ENCODE measurements at places on chromosomes 1 and 21. TPM values are rescaled to one million over a fixed set of nuclear protein-coding genes. Genes with fewer than 3 reads are reported as not detected.

GRCh38 chr1:221292652-221293051 is 413.4 kb downstream of the HLX start:
- DNase-seq = no peak

GRCh38 chr1:60916199-60916598 is 166.2 kb upstream of the NFIA start:
- no peak for DNase-seq

- DNase-seq = peak; percentile 47
Measured at GRCh38 chr1:10813799-10814198, 17.4 kb upstream of the CASZ1 start.

DNA sequence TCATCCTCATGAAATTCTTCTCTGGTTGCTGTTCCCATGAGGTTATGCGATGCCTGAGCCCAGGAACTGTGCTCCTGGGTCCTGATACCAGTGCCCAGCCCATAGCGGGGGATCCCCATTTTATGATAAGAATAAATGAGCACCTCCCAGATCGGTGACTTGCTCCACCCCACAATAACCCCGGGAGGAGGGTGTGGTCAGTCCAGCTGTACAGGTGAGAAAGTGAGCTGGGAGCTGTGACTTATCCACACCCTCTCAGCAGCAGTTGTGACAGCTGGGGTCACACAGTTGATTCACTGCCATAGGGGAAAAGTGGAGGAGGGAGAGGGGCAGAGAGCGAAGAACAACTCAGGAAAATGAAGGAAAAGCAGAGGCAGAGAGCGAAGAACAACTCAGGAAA is 33.4 kb downstream of the OR2G3 start:
- no peak for DNase-seq

DNA sequence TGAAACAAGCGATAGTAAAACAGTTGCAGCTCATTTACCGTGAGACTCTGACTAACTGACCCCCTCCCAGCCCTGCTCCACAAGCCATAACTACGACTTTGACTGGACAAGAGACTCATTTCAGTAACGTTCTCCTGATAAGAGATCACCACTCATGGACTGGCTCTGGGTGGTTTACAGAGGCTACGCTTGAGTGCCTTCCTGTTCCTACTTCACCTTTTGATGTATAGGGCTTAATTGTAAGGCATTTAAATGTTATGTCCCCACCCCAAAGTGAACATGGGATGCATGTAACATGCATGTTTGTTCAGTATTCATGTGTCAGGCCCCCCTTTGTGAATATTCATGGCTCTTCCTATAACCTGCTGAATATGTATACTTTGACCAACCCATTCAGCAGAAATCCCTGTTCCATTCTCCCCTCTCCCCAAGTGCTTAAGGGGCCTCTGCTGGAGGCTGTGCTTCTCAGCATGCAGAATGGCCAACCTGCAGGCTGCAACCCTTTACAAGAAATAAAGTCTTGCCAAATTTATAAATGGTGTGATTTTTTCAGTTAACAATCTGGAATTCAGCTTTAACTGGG is 50.7 kb upstream of the SPOCD1 start:
- peak; percentile 76 for DNase-seq

GRCh38 chr1:184684285-184685074 is 70.2 kb downstream of the EDEM3 start:
- DNase-seq = no peak

DNA sequence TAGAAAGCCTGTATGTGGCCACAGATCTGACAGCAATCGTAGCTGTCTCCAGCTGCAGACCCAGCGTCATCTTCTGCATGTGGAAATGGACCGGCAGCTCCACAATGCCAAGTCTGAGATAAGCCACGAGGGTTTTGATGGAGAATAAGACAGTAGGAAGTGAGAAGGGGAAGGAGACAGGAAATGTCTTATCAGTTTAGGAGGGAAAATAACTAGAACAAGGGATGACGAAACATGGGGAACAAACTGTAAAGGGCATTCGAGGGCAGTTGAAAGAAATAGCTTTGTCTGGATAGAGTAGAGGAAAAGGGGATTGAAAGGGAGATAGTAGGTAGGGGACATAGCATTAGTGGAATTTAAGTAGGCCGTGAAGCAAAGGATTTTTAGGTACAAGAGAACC is 74.0 kb upstream of the CTTNBP2NL start:
- no peak for DNase-seq

GRCh38 chr21:44640761-44641160 is 3.6 kb downstream of the KRTAP10-10 start:
- DNase-seq = no peak

- DNase-seq = no peak
Measured at GRCh38 chr21:23939369-23940065, 1667.8 kb downstream of the MRPL39 start.

GRCh38 chr21:38448671-38449385 is 49.4 kb downstream of the ERG start:
- no peak for DNase-seq

DNA sequence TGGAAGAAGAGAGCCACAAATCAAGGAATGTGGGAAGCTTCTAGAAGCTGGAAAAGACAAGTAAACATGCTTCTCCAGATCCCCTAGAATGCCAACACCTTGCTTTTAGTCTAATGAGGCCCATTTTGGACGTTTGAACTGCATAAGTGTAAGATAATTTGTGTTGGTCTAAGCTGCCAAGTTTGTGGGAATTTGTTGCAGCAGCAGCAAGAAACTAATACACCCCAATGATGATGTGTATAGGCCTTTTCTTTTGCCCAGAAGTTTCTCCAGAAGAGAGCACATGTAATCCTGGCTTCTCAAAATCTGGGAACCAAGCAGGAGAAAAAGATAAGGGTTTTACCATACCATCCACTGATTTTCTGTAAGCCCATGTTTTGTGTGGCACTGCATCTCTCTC is 96.1 kb upstream of the DPT start:
- no peak for DNase-seq

DNA sequence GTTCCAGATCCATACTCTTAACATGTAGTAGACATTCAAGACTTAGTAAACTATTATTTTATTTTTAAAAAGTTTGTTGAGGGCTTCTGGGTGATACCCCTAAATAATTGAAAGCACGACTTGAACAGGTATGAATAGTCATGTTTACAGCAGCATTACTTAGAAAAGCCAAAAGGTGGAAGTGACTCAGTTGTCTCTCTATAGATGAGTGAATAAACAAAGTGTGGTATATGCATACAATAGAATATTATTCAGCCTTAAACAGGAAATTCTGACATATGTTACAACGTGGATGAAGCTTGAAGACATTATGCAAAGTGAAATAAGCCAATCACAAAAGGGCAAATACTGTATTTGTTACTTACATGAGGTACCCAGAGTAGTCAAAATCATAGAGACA is 26.5 kb downstream of the TSNAX start:
- no peak for DNase-seq

- peak; percentile 33 for DNase-seq
Measured at GRCh38 chr1:226577401-226578180, 29.0 kb downstream of the STUM start.

DNA sequence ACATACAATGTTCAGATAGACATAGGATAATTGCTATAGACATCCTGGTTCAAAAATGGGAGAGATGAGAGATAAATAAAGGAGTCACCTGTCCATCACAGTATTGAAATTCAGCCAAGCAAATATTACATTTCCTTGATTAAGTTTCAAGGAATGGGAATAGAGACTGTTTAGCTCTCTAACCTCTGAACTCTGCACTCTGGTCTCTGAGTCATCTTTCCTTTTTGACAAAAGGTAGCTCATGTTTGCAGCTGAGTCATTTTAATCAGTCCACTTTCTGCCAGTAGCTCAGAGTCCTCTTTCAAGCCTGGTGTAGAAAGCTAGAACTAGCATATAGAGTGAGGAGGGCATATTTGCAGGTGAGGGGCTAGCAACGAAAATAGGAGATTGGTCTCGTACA is 51.4 kb upstream of the GJA8 start:
- DNase-seq = no peak

DNA sequence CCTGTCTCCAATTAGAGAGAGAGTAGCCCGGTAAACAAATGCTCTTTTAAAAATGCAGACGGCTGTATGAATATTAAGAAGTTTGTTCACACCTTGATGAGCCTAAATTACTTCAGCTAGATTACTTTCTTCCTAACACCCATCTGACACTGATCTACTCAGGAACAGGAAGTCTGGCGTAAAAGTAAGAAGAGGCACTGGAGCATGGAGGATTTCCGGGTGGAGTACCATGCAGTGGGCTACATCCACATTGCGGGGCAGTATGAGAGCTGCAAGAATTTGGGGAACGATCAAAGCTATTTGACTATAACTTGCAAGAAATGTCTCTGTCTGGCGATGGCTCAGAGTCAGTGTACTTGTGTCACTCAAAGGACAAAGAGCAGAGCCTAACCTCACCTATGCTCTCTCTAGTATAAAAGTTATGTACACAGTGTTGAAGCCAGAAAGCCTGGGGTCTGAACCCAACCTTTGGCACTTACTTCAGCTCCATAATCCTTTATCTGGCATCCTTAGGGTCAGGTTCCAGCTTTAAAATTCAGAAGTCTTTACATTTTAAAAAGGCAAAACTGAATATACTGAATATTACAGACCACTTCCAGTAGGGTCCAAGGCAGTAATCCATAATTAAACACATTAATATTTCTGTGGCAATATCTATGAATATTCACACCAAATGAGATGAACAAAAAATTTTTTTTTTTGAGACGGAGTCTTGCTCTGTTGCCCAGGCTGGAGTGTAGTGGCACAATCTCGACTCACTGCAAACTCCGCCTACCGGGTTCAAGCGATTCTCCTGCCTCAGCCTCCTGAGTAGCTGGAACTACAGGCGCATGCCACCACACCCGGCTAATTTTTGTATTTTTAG is 7.9 kb upstream of the GNPAT start:
- DNase-seq = no peak

GRCh38 chr21:26368591-26369320 is 198.2 kb upstream of the APP start:
- peak; percentile 93 for DNase-seq

- no peak for DNase-seq
Measured at GRCh38 chr1:15953294-15953771, 22.6 kb downstream of the ZBTB17 start.

DNA sequence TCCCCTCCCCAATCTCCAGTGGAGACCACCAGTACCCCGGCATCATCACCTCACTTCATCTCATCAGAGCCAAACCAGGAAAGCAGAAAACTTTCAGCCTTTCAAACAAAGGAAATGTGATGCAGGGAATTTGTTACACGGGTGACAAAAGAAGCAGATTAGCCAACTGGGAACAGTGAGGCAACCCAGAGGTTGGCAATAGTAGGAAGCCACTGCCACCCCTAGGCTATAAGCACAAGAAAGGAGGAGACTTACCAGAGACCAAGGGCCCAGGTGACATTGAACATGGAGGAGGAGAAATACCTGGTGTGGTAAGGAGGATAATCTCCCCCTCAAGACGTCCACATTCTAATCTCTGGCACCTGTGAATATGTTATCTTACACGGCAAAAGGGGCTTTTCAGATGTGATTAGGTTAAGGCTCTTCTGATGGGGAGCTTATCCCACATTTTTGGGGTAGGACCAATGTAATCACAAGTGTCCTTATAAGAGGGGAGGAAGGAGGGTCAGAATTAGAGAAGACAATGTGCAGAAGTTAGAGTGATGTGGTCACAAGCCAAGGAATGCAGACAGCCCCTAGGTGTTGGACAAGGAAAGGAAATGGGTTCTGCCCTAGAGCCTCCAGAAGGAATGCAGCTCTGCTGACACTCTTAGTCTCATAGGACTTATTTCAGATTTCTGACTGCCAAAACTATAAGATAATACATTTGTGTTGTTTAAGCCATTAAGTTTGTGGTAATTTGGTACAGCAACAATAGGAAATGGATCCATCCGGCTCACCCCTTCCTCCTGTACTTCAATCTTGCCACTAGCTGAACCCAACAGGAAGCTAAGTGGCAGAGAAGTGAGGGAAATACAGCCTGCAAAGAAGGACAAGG is 83.6 kb upstream of the VAV3 start:
- DNase-seq = no peak

GRCh38 chr1:21337010-21337437 is 46.8 kb upstream of the ECE1 start:
- DNase-seq = no peak

GRCh38 chr21:36135391-36136102 is 668 bp downstream of the CBR3 start:
- peak; percentile 75 for DNase-seq

- DNase-seq = no peak
Measured at GRCh38 chr1:155168456-155169210, 4.5 kb downstream of the KRTCAP2 start.

GRCh38 chr1:56931211-56931610 is 34.6 kb downstream of the C8B start:
- no peak for DNase-seq

- DNase-seq = peak; percentile 33
Measured at GRCh38 chr1:117534995-117535467, 70.8 kb upstream of the TENT5C start.

GRCh38 chr1:199290186-199290585 is 651.3 kb downstream of the PTPRC start:
- DNase-seq = no peak

GRCh38 chr1:40143891-40144575 is 17.2 kb upstream of the RLF start:
- peak; percentile 81 for DNase-seq

- DNase-seq = no peak
Measured at GRCh38 chr1:167093846-167094516, at the start of gene STYXL2. STYXL2 (plus strand) TSS chr1:167094075; CDS start chr1:167094850, 775 bp downstream.

DNA sequence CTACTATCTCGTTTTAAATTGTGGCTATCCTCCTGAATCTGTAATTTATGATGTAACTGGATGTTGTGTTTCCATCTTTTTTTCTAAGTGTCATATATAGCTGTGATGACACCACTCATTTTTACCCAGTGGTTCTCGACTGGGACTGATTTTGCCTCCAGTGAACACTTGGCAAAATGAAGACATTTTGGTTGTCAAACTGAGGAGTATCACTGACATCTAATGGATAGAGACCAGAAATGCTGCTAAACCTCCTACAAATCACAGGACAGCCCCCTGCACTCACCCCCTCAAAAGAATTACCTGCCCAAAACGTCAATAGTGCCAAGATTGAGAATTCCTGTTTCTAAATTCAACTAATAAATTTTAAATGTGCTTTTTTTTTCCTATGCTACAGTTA is 1.9 kb downstream of the TRMT13 start:
- peak; percentile 1 for DNase-seq

DNA sequence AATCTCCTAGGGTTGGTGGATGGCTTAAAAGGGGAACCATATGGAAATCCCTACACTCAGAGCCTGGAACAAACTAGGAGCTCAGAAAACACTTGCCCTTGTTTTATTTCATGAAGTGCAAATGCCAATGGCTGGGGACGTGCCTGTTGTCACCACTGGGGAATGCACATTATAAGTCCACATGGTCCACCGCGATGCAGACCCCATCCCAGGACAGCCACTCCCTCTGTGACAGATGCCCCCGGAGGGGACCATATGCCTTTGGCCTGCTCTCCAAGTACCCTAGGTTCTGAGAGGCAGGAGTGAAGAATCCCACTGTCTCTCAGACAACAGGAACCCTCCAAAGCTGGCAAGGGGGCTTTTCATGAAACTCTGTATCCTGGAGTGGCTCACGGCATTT is 42.3 kb downstream of the LRP8 start:
- DNase-seq = no peak

DYRK3 gene
- 4.9 TPM for polyA plus RNA-seq

OPTC gene
- polyA plus RNA-seq = not detected

PRDM16 gene
- polyA plus RNA-seq = 2.4 TPM

UQCRHL gene
- polyA plus RNA-seq = 5.8 TPM

RGS5 gene
- 69.7 TPM for polyA plus RNA-seq

ERVH48-1 gene
- not detected for polyA plus RNA-seq

NUP210L gene
- polyA plus RNA-seq = 0.27 TPM

CD2 gene
- 0.27 TPM for polyA plus RNA-seq

CD101 gene
- polyA plus RNA-seq = 1.7 TPM

ATP1A2 gene
- polyA plus RNA-seq = 216 TPM

CLIC6 gene
- polyA plus RNA-seq = 0.14 TPM

RPE65 gene
- polyA plus RNA-seq = 0.15 TPM

YRDC gene
- polyA plus RNA-seq = 18.1 TPM

HCRTR1 gene
- not detected for polyA plus RNA-seq
